Cardiac ventricle fibroblast (primary cell): ENCODE measurements at places on chromosomes 3 and 15. TPM values are rescaled to one million over a fixed set of nuclear protein-coding genes. Genes with fewer than 3 reads are reported as not detected.

Gene SMCO1
- total RNA-seq = not detected in 2 replicates

Gene SAMD7
- not detected in 2 replicates for total RNA-seq

Gene ZNF80
- not detected in 2 replicates for total RNA-seq

Gene A4GNT
- total RNA-seq = not detected in 2 replicates

Gene KBTBD8
- 0.24 and 0.31 TPM in 2 replicates for total RNA-seq

Gene CSTA
- total RNA-seq = 2.5 and 3.1 TPM in 2 replicates

Gene ZPLD1
- not detected in 2 replicates for total RNA-seq

Gene UACA
- total RNA-seq = 41.1 and 44.5 TPM in 2 replicates

Gene GP9
- total RNA-seq = not detected in 2 replicates

Gene SLC9A9
- 8.3 and 10.9 TPM in 2 replicates for total RNA-seq

Gene IGSF10
- total RNA-seq = 11.6 and 14.9 TPM in 2 replicates

Gene IL17RD
- total RNA-seq = 1.00 and 1.9 TPM in 2 replicates

Gene TRAT1
- not detected in 2 replicates for total RNA-seq

Gene SEMA3G
- total RNA-seq = 0.06 and 0.10 TPM in 2 replicates

Gene CPNE9
- not detected in 2 replicates for total RNA-seq

Gene MORC1
- not detected in 2 replicates for total RNA-seq

Gene CNTN3
- total RNA-seq = not detected in 2 replicates

Gene CYP1A1
- not detected in 2 replicates for total RNA-seq

Gene TTLL13
- not detected in 2 replicates for total RNA-seq

Gene SCAANT1
- total RNA-seq = not detected in 2 replicates

Gene CCDC54
- not detected in 2 replicates for total RNA-seq

Gene ADIPOQ
- 0.88 and 1.5 TPM in 2 replicates for total RNA-seq

Gene CALML4
- 1.1 and 1.4 TPM in 2 replicates for total RNA-seq

Gene ACAD11
- 9.3 and 9.6 TPM in 2 replicates for total RNA-seq

Gene UNC13C
- total RNA-seq = not detected in 2 replicates

Gene GPR149
- not detected in 2 replicates for total RNA-seq
